ENCODE measurements at places on chromosomes 12 and 14.

- no peak for DNase-seq
These were observed 613.0 kb downstream of the DIO2 start for GRCh38 chr14:79598339-79598738.

GRCh38 chr14:97931273-97931672 lies 1134.1 kb downstream of the VRK1 start:
- no peak for DNase-seq

- DNase-seq = no peak
These were observed 197.5 kb downstream of the NOVA1 start for GRCh38 chr14:26400373-26400772.

- DNase-seq = no peak
These were observed 202.0 kb downstream of the PPM1H start for GRCh38 chr12:62732861-62733427.

DNA sequence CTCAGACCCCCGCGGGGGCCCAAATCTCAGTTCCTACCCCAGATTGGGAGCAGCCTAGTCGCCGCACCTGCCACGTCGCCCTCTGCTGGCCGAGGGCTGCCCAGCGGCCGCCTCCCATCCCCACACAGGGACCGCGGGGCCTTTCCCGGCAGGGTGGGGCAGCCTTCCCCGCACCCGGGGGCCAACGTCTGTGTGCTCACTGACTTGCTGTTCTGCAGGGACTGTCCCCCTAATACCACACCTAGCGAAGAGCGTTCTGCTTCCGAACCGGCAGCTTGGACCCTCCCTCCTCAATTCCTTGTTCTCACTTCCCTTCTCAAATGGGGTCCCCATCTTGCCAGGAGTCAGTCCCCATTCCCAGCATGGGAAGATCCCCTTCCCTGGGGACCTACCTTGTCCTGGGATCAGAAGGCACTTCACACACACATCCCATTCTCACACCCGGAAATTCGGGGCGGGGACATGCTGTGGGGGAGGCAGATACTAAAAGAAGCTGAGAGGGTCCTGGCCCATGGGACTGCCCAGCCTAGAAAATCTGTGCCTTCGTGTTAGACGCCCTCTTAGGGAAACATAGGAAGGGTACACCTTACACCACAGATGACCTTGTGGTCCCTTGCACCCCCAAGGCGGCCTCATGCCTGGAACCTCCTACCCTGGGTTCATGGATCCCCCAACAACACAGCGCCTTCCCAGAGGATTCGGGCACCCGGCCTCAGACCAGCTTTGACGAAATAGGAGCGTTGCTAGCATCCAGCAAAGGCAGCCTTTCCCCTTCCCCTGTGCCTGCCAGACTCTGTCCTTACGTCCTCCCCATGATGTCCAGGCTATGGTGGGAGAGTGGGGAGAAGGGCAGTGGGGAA lies 16.4 kb downstream of the ACVRL1 start:
- peak; percentile 9 for DNase-seq

Data from stimulated activated CD4-positive, alpha-beta T cell treated with anti-CD3 and anti-CD28 coated beads, Interleukin-1b, Interleukin-23, amount 100 ng/mL, for 1 hour (primary cell).